ENCODE measurements at places on chromosomes 7 and 10.

DNA sequence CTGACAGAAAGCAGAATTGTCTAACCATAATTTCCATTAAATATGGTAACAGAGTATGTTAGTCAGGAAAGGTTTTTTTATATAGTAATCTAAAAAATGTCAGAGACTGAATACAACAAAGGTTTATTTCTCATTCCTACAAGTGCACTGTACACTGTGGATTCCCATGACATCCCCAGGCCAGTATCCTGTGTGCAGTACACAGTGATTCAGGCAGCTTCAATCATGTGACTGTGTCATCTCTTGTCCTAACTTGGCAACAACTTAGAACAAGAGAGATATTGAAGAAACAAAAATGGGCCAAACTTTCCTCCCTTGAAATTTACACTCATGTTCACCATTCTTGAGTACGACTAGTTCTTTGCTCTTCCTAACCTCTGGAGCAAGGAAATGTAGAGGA lies 189.8 kb upstream of the SEMA3A start:
- DNase-seq, result no peak

GRCh38 chr7:134350709-134351108 lies 34.0 kb upstream of the SLC35B4 start:
- DNase-seq, result no peak

- no peak for DNase-seq
Measured at GRCh38 chr10:78292982-78293865, 259.6 kb downstream of the RPS24 start.

- no peak for DNase-seq
Measured at GRCh38 chr7:2465928-2466327, 10.3 kb downstream of the GRIFIN start.

DNA sequence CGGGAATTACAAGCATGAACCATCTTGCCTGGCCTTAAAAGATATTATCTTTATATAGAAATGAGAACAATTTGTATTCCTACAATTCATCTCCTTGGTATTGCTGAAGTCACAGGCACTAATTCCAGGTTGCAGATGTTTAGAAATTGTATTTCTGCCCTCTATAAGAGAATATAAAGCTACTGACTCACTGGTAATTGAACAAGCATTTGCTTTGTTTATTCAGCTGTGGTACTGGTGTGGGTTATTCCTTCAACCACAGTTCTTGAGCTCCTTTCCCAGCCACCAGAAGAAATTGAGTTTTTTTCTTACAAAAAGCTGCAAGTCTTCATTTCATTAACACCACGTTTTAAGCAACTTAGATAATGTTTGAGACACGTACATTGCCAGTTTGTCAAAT lies 29.0 kb upstream of the MPP7 start:
- DNase-seq, result peak; percentile 95

GRCh38 chr7:124263232-124263827 lies 230.5 kb upstream of the TMEM229A start:
- DNase-seq, result peak; percentile 41

DNA sequence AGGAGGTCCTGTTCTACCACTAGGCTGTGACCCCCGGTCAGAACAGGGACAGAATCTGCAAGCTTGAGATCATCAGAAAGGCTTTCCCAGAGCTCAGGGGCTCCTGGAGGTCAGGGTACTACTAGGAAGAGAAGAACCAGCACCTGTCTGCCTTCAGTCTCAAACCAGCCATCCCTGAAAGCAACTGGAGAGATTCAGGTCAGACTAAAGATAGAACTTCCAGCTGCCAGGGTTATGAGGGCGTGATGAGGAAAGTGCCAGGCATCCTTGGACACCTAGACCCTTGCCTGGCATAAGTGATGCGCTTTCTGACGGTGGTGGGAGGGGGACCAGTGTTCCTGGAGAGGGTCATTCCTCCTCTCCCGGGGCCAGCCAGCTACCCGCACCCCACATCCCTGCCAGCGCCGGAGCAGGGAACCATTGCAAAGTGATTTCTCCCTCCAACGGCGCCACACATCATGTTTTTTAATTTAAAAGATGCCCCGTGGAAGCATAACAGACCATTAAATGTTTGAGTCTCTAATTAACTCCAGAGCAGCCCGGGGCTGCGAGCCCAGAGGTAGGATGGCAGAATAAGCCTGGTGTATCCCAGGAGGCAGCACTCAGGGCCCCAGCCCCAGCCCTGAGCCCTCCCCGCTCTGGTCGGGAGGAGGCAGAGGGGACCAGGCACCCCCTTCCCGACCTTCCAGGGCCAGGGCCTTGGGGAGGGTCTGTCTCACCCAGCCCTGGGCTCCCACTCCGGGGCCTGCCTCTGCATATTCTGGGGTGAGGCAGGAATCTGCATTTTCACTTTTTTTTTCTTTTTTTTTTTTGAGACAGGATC lies 64.0 kb downstream of the ELFN1 start:
- DNase-seq, result no peak

GRCh38 chr7:1532456-1533254 lies 2.2 kb downstream of the MAFK start:
- DNase-seq, result peak; percentile 85

- DNase-seq, result no peak
Measured at GRCh38 chr7:52168085-52168484, 851.5 kb upstream of the COBL start.

DNA sequence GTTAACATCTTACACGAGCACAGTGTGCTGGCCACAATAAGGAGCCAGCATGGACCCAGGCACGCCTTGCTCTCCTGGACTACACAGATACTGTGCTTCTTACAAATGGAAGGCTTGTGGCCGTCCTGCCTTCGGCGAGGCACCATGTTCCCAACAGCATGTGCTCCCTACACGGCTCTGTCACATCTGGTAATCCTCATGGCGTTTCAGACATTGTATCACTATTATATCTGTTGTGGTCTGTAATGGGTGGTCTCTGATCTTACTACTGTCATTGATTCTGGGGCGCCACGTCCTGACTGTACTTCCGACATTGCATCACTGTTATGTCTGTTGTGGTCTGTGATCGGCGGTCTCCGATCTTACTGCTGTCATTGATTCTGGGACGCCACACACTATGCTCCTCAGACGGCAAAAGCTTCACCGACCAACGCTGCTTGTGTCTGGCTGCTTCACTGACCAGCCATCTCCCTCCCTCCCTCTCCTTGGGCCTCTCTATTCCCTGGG lies 195.4 kb downstream of the MAD1L1 start:
- DNase-seq, result no peak

- DNase-seq, result no peak
Measured at GRCh38 chr7:101223528-101223927, 5.6 kb downstream of the ZNHIT1 start.

DNA sequence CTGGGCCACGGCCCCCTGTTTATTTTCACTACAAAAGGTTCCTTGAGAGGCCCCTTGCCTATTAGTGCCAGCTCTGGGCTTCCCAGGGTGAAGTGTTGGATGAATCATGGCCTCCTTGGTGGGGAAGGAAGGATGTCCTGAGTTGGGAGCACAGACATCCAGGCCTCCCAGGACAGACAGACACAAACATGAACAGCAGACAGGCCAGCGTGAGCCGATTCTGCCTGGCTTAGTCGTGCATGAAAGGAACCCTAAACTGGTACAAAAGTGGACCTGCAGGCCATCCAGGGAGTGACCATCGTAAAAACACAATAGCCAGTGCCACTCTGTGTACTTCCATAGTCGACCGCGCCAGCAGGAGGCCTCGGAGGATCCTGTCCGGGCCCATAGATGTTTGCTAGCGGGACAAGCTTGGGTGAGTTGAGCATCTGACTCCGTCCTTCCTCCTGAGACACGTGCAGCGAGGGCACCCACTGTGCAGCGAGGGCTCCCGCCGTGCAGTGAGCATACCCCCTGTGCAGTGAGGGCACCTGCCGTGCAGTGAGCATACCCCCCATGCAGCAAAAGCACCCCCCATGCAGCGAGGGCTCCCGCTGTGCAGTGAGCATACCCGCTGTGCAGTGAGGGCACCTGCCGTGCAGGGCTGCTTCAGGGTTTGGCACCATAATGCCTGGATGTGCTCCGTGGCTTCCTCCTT lies 51.3 kb upstream of the PRKAR1B start:
- DNase-seq, result no peak

GRCh38 chr7:46939558-46939957 lies 642.4 kb downstream of the TNS3 start:
- DNase-seq, result no peak

- no peak for DNase-seq
Measured at GRCh38 chr7:100358027-100358856, at the start of gene PILRB. Gene PILRB, plus strand, starts transcription at chr7:100358117. Its CDS starts 186 bp downstream, at chr7:100358303.

DNA sequence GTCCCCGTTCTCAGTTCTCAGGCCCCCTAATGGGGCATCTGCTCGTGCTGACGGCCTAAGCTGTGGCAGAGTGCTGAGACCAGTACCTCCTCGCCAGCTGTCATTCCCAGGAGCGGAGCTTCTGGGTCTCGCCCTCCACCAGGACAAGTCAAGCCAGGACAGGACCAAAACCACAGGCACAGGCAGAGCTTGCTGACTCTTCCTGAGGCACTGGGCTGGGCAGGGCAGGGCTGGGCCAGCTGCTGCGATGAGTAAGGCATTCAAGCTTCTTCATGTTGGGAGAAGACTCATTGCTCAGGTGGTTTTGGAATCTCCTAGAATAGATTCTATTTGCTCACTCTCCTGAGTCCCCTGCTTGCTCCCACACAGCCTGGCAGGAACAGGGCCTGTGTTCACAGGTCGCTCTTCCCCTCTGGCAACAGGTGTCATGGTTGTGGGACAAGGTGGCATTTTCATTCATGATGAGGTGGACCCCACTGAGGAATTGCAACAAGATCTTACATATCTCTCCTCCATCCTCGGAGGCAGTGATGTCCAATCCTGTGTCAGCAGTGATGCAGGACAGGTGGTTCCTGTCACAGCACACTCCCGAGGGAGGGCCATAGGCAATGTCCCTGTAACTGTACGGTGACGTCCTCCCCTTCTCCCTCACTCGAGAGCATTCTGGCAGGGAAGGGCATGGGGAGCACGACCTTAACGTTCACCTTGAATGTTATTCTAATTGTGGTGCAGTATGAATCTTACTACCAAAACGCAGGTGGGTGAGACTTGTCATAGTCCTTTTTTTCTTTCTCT lies 17.0 kb upstream of the SH3PXD2A start:
- DNase-seq, result peak; percentile 100

DNA sequence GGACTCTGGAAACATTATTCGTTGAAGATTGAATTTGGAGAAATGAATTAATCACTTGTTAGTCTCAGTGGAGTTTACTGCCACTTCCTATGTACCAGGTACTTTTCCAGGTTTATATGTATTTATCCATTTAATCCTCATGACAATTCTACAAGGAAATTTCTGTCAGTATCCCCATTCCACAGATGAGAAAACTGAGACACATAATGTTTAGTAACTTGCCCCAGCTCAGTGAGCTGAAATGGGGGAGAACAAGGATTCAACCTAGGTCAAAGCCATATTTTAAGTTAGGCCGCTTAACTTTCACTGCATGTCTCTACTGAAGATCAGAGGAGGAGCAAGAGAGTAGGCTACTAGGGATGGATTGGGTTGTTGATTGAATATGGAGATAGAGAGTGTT lies 4.6 kb upstream of the SCIN start:
- no peak for DNase-seq

- no peak for DNase-seq
Measured at GRCh38 chr7:139362302-139362701, 2.6 kb downstream of the LUC7L2 start.

- no peak for DNase-seq
Measured at GRCh38 chr7:1193593-1194424, 33.8 kb upstream of the ZFAND2A start.

DNA sequence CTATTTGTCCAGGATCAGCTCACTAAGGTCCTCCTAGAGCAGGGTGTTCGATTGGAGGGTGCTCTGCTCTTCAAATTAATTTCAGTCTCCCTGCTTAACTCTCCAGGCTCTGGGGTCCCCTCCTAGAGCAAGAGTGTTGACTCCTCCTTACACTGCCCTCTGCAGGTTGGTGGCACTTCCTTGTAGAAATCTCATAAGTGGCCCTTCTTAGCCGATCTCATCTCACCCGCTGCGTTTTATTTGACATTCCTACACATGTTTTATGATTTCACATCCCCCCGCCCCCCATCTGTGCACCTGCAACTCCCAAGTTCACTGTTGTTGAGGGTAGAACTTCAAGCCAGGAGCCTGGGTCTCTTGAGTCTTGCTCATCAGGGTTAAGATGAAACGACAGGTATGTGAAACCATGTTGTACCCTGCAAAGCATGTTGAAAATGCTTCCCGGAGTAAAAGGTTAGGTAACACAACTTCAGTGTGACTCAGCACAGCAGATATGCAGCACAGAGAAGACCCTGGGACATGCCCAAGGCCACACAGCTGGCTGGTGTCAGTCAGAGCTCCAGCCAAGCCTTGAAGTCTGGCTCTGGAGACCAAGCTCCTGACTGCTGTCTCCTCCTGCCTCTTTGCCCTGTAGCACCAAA lies 171.2 kb downstream of the PRKAG2 start:
- peak; percentile 65 for DNase-seq

GRCh38 chr7:94367949-94368348 lies 26.7 kb upstream of the COL1A2 start:
- no peak for DNase-seq

DNA sequence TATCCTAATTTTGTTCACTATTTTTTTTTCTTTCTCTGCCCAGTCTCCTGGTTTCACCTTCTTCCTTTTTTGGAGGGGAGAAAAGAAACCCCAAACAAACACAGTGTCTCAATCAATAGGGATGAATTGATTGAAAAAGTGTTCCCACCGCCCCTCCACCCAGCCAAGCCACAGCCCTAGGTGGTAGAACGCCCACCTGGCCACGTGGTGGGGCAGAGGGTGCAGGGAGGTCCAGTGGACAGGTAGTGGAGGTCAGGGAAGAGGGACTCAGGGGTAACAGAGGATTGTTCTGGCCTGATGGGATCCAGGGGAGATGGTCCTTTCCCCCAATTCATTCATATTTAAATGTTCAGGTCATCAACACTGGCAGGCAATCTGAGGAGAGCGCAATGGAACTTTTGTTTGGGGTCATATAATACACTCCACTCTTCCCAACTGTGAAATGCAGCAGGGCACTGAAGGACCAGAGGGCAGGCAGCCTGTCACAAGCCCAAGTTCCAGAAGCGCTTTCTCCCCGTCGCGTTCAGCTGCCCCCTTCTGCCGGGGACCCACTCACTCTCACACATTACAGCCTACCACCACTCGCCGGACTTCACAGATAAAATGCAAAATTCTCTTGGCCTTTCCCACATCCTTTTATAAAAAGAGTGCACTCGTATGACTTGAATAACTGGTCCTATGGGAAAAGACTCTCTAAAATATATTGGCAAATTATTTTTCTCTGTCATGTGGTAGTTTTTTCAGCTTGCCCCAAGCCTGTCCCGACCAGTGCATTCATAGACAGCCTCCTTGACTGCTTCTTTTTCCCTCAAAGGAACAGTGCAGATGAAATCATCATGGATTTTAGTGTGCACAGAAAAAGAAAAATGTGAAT lies 1.6 kb downstream of the INHBA start:
- peak; percentile 41 for DNase-seq

Measured in foreskin keratinocyte (primary cell).